Suppressor macrophage (primary cell): ENCODE measurements at places on chromosomes 4 and X.

GRCh38 chrX:134679644-134680043 lies 21.4 kb upstream of the PLAC1 start:
- DNase-seq = peak; percentile 4

GRCh38 chr4:79227860-79228259 lies 98.0 kb downstream of the NAA11 start:
- no peak for DNase-seq

DNA sequence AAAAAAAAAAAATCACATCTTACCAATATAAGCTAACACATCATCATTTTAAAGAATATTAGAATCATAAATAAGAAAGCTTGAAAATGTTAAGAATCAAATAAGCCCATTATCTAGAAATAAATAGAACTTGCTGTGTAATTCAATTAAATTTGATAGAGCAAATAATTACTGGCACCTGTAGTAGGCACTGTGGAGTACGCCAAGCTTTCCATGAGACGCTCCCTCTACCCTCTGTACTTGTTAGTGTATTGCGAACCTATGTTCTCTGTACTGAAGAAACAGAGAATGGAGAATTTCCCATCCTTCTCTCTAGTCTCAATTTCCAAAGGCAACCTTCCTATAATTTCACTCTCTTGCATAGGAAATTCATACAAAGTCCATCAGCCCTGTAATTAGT lies 61.7 kb upstream of the HAND2 start:
- DNase-seq = no peak

GRCh38 chr4:73823760-73824159 lies 12.7 kb upstream of the CXCL6 start:
- DNase-seq = no peak

DNA sequence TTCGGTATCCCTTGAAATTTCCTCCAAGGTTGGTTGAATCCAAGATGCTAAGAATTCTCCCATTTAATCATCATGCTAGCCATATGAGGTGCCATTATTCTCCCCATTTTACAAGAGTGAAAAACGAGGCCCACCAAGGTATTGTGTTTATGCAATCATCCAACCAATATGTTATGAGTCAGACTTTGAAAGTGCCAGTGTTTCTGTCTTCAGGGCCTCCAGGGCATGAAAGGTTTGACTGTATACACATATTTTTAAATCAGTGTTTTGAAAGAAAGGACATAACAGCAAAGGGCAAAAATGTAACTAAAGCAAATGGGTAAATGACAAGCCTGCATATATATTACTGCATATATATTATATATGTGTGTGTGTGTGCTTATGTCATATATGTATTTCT lies 541.2 kb upstream of the SMIM31 start:
- no peak for DNase-seq

- no peak for DNase-seq
These were observed 286.2 kb upstream of the FAM47C start for GRCh38 chrX:36721990-36722389.

GRCh38 chr4:43234626-43235415 lies 342.3 kb downstream of the GRXCR1 start:
- no peak for DNase-seq

- no peak for DNase-seq
These were observed 29.8 kb downstream of the ZFYVE28 start for GRCh38 chr4:2388429-2389182.

DNA sequence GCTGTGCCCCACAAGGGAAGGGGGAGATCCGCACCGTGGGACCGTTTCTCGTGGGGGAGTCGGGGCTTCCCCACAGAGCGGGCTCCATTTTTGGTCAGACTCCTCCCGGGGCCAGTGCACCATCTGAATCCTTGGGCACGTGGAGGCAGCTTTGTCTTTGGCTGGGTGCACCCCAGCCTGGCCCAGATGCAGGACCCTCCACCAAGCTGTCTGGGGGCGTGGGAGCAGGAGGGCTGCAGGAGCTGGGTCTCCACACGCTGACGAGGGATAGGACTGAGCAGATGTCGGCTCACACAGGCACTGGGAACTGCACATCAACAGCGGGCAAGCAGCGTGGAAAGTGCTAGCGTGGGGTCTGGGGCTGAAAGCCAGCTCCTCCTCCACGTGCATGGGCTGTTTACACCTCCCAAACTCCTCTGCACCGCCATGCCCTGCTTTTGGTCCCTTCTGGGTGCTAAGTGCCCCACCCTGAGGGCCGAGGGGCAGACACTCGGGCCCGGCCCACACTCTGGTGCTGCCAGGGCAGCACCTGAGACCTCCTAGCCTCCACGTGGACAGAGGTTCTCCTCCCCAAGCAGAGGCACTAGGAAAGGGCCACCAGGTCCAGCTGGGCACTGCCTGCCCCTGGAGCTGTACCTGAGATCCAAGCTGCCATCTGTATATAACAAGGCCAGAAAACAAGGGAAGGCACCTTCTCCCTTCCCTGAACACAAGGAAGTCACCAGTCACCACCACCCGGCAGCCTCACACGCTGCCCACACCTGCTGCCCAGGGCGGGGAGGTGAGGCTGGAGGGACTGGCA lies 13.8 kb downstream of the DGKQ start:
- DNase-seq = no peak

DNA sequence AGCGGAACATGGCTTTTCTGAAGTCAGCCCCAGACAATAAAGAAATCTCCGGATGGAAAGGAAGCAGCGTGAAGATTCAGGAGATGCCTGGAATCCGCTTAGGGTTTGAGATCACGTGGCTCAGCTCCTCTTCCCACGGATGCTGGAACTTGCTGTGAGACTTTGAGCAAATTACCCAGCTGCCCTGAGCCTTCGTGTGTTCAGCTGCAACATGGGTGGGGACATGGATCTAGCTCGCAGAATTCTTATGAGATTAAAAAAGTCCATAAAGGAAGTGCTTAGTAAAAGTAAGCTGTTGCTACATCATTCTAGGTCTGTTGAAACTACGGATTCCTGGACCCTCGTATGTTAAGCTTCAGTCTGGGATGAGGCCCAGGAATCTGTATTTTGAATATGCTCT lies 55.7 kb upstream of the STIM2 start:
- no peak for DNase-seq

DNA sequence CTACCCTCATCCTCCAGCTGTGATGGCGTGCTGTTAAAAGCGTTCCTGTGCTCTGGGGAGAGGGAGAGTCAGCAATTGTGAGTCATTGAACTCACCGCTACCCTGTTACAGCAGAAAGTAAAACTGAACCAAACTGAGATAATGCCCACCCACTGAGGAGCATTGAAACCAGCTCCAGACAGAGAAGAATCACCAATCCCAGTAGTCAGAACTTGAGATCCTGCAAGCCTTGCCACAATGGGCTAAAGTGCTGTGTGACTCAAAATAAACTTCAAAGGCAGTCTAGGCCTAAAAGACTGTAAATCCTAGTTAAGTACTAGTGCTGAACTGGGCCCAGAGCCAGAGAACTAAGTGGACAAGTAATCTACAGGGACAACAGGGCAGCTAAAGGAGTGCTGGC lies 1394.2 kb upstream of the DIAPH2 start:
- DNase-seq = no peak

GRCh38 chr4:47830265-47831025 lies 7.4 kb downstream of the CORIN start:
- no peak for DNase-seq

DNA sequence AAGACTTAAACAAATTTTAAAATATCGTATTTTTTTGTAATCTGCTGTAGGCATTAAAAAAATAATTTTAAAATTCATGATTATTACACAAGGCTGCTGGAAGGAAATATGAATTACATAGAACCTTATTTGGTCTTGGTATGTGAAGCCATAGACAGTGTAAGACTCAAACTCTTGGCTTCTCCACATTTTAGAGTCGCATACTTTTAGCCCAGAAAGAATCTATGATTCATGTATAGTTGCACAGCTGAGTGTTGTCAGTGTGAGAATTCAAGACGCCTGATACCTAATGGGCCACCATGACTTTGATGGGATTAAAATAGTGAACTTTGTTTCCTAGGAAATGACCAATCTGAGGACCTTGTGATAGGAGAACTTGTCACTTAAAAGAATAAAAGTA lies 1.4 kb downstream of the INTU start:
- DNase-seq = no peak

DNA sequence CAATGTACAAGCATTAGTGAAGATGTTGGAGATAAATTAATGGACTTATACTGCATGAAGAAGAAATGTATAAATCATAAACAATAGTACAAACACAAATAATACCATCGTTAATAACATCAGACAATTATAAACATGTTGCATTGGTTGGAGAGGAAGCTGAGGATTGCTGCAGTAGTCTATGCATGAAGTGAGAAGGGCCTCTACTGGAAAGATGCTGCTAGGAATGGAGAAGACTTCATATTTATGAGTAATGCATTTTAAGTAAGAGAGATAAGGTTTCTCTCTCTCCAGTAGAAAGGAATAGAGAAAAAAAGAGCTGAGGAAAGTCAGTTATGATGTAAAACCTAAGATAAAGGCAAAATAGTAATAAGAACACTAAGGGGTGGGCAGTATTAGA lies 247.8 kb downstream of the GRID2 start:
- no peak for DNase-seq

DNA sequence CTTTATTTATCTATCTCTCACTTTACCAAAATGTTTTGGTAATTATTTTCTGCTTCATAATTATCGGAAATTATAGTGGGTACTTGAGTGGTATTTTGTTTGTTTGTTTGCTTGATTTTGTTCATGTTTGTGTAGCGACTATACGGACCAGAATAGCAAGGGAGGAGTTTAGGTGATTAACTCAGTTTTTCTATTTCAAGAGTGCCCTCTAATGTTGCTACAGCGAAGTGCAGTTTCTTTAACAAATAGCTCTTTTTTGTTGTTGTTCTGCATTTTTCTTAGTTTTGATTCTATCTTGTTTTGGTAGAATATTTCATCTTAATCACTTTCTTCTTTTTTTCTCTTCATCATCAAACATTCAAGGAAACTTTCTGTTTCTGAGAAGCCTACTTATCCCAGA lies 40.8 kb upstream of the QRFPR start:
- DNase-seq = peak; percentile 3

DNA sequence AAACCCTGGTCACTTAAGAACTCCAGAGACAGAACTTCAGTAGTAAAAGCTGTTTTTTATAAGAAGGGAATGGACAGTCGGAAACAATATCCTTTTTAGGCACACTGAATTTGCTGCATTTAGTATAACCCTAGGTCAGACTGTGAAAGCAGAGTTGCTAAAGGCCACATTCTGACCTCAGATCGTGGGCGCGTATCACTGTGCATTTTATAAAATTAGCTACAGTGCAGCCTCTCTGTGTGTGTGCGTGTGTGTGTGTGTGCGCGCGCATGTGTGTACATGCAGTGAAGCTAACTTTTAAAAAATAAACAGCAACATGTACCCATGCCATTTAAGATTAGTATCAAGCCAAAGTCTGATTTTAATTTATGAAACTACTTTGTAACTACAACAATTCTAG lies 8.0 kb downstream of the ZNF827 start:
- DNase-seq = peak; percentile 10
